ENCODE measurements at places on chromosomes 6 and 20.

GRCh38 chr6:149334682-149335160, 17.2 kb downstream of the TAB2 start:
- no peak for DNase-seq

DNA sequence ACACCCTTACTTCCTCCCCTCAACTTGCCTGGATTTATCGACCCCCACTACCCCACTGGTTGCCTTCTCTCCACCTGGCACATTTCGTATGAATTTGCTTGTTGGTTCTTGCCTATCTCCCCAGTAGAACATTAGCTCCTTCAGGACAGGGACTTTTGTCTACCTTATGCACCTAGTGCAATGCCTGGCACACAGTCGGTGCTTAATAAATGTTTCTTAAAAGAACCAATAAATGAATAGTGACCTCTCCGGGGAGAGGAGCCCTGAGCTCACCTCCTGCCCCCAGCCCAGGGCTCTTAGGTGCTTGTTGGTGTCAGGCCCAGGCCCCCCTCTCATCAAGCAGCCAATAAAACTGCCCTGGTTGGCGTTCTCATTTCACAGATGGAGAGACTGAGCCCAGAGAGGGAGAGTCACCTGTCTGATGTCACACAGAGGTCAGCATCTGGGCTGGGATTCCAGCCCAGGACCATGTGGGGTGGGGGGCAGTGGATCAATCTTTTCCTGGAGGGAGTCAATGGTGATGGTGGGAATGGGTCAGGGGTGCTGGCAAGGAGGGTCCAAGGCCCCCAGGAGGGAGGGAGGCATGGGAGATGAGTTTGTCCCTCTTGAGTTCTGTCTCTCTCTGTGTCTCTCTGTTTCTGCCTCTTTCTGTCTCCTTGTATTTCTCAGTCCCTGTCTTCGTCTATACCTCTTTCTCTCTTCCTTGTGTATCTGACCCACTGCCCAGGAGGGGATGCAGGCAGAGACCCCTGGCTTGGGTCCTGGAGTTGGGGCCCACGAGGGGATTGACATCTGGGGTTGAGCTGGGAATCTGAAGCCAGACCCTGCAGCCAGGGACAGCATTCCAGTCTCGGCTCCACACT, 89.6 kb downstream of the CEBPB start:
- no peak for DNase-seq

GRCh38 chr6:17417817-17418216, 24.4 kb downstream of the CAP2 start:
- no peak for DNase-seq

DNA sequence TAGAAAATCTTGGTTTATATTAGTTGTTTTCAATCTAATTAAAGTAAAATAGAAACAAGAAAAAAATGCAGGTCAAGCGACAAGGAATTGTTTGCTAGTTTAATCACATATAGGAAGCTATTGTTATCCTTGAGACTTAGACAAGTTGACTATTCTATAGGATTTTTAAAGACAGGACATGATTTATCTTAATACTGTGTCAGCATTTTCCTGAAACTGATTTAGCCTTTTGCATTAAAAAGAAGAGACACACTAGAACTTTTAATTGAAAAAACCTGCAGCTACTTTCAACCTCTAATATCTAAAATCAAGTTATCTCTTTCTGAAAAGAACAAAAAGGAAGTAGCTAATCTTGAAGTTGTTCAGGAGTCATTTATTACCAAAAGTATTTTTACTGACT, 246.2 kb downstream of the PHF3 start:
- no peak for DNase-seq

GRCh38 chr6:167141667-167142432, 15.9 kb downstream of the GPR31 start:
- peak; percentile 40 for DNase-seq

- DNase-seq = no peak
Measured at GRCh38 chr6:29741592-29741991, 18.4 kb downstream of the HLA-F start.

- no peak for DNase-seq
Measured at GRCh38 chr20:63697868-63698545, 1.6 kb downstream of the TNFRSF6B start.

GRCh38 chr6:90859612-90860011, 272.7 kb upstream of the MAP3K7 start:
- no peak for DNase-seq

GRCh38 chr20:25623225-25623735, 534 bp downstream of the NANP start:
- no peak for DNase-seq

DNA sequence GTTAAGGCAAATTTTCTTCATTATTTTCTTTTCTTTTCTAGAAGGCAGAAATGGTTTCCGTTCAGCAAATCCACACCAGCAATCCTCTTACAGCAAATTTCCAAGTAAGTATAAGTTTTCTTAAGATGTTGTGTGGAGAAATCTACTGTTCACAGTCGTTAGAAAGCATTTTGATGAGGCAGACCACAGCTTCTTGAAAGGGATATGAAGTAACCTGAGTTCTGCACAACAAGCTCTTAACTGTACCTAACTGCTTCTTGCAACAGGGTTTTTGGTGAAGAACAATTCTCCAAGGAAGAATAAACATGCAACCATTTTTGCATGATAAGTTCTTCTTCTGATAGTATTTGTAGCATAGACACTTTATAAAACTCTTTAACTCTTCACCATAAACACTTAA, 45.3 kb upstream of the STXBP5 start:
- DNase-seq = no peak

DNA sequence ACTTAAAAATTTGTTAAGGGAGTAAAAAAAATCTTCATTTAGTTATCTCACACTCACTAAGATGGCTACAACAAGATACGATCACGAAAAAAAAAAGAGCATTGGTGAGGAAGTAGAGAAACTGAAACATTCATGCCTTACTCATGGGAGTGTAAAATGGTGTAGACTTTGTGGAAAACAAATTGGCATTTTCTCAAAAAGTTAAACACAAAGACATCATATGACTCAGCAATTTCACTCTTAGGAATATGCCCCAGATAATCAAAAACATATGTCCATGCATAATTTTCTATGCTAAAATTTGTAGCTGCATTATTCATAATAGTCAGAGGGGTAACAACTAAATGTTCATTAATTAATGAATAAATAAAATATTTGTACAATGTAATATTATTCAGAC, 120.9 kb upstream of the IRAK1BP1 start:
- no peak for DNase-seq

GRCh38 chr6:159473475-159474263, 219.4 kb downstream of the SOD2 start:
- DNase-seq = no peak

DNA sequence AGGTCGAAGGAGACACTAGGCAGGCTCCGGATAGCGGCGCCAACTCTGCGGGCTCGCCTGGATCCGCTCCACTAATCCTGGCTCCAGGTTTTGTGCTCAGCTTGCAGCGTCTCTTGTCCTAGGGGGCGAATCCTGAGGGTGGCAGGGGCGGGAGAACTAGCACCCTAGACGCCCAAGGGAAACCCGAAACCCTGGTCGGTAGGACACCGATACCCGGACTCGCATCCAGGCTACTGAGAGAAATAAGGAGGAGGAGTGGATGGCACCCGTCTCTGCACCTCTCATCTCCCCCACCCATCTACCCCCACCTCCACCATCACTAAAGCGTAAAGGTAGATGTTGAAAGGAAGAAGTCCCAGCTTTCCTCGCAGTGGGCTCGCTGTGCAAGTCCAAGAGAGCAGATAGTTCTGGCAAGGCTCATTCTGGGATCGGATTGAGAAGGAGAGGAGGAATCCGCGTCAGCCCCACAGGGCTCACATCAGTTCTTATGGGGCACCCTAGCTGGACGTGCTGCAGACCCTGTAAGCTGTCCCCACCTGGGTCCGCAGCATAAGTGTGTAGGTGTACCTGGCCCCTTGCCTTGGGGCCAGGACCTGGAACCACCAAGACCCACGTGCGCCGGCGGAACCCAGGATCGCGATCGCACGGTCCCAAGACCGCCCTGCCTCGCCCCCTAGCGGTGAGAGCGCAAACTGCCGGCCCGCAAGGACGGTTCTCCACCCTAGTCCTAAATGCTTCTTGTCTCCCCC, 6.9 kb downstream of the SLC32A1 start:
- peak; percentile 48 for DNase-seq

- DNase-seq = no peak
Measured at GRCh38 chr6:29603930-29604329, 19.0 kb downstream of the OR2H2 start.

GRCh38 chr20:47187450-47188195, 168.9 kb downstream of the ZMYND8 start:
- DNase-seq = no peak

DNA sequence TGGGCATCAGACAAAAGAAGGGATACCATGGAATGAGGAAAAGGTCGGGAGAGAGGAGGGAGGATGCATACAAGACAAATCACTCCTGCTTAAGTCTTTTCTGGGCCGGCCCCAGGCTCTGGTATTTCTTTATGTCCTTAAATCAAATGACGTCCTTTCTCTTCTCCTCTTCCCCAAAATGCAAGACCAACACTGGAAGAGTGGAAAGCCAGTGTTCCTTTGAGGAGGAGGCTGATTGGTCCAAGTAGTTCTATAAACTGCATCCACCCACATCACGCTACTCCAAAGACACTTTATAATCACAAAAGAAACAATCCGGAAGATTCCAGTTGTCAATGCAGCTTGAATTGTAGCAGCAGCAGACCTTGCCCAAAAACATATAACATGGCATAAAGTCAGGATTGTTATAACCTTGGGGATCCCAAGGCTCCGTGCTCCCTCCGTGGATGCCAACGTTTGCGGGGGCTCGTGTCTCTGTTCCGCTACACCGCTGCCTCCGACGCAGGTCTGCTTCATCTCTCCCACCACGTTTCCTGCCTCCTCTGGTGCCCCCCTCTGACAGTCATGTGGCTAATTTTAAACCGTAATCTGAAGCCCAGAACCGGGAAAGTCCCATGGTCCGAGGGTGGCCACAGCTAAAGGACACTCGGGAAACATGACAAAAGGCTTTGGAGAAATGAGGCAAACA, 47.1 kb downstream of the MCUR1 start:
- DNase-seq = no peak

DNA sequence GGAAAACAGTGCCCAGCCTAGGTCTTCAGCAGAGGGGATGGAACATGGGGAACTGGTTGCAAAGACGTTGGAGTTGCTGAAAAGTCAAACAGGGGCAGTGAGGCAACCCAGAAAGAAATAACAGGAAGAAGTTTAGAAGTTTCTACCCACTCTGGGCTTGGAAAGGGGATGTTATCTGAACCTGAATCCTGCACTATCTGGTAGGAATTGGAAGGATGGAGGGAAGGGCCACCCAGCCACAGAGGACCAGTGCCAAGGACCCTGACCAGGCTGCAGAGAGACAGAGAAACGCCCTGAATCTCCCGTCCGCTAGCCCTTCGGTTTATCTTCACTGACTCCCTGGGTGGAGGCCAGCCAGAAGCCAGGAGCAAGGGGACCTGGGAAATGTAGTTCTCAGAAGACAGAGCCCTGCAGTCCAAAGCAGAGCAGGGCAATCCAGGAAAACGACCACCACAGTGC, 217.3 kb upstream of the RREB1 start:
- no peak for DNase-seq

GRCh38 chr20:33063271-33063670, 9.6 kb downstream of the BPIFB3 start:
- DNase-seq = no peak

GRCh38 chr6:132498638-132499037, 14.3 kb downstream of the STX7 start:
- no peak for DNase-seq

DNA sequence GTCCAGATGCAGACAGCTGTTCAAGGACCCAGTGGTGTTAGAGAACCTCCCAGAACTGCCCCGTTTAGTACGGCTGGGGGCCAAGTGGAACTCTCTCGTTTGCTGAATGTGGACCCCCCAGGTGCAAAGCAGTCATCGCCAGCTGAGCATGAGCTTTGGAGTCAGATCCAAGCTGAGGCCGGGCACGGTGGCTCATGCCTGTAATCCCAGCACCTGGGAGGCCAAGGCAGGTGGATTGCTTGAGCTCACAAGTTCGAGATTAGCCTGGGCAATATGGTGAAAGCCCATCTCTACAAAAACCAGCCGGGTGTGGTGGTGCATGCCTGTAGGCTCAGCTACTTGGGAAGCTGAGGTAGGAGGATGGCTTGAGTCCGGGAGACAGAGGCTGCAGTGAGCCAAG, 29.7 kb downstream of the FOXC1 start:
- DNase-seq = no peak

- DNase-seq = no peak
Measured at GRCh38 chr20:53642196-53643030, 48.8 kb upstream of the ZNF217 start.

DNA sequence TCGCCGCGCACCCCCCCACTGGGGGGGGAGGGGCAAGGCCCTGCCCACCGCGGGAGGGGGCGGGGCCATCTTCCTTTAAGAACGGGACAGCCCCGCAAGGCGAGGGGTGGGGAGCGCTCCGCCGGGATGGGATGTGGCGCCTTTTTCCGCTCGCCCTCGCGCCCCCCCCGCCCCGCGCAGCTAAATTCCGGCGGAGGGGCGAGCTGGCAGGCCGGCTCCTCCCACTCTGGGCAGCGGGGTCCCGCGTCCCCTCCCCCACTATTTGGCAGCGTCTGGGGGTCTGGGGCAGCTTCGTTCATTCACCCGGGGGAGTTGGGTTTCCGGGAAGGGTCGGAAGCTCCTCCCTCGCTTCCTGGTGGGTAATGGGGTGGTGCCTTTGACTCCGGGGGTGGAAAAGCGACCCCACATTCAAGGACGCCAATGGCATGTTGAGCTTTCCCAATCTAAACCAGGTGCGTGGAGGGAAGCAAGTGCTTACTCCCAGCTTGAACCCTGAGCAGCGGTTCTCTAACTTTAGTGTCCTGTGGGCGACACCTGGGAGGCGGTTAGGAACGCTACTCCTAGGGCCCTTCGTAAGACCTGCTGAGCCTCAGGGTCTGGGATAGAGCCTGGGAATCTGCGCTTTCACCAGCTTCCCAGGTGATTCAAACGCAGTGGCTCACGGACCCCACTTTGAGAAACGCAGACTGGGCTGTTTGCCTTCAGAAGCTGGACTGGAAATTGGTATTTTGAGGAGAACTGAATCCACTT, 927 bp downstream of the ASXL1 start:
- DNase-seq = peak; percentile 52

GRCh38 chr6:28137505-28137981, 4.1 kb upstream of the ZKSCAN8 start:
- DNase-seq = no peak

- DNase-seq = no peak
Measured at GRCh38 chr20:63121246-63121645, 94.7 kb downstream of the YTHDF1 start.

- no peak for DNase-seq
Measured at GRCh38 chr20:61024390-61024789, 227.7 kb upstream of the CDH4 start.
